ENCODE measurements at places on chromosomes 13 and 19.

DNA sequence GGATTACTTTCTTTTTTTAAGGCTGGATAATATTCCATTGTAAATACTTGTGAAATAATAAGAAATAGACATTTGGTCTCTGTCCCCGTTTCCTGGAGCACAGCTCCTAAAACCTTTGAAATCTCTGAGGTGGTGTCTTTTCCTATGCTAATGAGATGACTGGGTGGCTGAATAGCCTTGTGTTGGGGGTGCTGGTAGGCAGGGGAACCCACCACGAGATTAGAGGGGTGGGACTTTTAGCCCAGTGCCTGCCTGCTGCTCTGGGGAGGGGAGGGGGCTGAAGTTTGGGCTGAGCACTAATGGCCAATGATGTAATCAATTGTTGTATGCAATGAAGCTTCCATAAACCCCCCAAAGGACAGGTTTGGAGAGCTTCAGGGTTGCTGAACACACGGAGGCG, 175.7 kb downstream of the FGF9 start:
- DNase-seq: no peak

- no peak for DNase-seq
These were observed 10.9 kb downstream of the SLC46A3 start for GRCh38 chr13:28707629-28708427.

DNA sequence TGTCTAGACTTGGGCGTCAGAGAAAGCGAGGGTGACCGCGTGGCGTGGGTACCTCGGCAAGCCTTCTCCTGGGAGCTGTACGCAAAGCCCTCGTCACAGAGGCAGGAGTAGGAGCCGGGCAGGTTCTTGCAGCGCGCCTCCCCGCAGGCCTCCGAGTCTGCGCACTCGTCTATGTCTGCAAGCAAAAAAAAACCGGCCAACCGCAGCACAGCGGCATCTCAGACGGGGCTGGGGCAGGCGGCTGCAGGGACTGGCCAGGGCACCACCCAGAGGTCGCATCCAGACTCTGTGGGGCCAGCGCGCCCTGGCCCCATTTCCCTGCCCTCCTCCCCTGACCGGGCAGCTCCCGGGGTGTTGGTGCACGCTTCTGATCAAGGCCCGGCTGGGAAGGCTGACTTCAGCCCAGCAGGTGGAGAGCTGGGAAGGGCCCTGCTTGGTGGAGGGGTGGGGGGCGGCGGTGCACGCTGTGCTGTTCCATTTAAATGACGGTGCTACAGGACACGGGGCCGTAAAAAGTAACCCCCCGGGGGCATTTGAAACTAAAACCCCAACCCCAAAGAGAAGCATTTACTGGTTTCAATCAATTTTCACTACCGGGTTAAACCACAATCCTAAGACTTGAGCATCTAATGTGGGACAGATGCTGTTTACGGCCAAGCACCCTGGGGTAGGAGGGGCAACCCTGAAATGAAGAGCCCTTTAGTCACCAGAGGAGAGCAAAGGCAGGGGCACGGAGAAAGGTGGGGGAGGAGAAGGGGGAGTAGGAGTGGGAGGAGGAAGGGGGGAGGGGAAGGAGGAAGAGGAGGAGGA, 28.2 kb downstream of the GAS6 start:
- DNase-seq: no peak

DNA sequence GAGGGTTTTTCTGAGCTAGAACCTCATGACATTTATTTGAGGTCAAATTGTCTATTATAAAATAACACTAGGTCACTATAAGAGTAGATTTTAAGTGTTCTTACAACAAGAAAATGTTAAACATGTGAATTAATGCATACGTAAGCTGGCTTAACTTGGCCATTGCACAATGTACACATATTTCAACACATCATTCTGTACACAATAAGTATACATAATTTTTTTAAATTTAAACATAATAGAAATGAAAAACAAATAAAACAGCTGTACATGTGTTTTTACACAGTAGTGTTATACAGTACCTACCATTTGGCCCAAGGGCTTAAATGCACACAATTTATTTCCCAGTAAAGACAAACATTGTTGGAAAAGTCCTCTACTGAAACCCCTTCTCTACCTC, 269.9 kb downstream of the DACH1 start:
- no peak for DNase-seq

GRCh38 chr13:36082396-36082795, 48.8 kb downstream of the DCLK1 start:
- DNase-seq: no peak

DNA sequence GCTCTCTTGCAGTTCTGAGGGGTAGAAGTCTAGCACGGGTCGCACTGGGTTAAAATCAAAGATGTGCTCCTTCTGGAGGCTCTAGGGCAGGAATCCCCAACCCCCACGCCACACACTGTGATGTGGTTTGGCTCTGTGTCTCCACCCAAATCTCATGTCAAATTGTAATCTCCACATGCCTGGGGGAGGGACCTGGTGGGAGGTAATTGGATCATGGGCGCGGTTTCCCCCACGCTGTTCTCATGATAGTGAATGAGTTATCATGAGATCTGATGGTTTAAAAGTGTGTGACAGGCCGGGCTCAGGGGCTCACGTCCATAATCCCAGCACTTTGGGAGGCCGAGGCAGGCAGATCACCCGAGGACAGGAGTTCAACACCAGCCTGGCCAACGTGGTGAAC, 26.6 kb upstream of the CALM3 start:
- DNase-seq: no peak

DNA sequence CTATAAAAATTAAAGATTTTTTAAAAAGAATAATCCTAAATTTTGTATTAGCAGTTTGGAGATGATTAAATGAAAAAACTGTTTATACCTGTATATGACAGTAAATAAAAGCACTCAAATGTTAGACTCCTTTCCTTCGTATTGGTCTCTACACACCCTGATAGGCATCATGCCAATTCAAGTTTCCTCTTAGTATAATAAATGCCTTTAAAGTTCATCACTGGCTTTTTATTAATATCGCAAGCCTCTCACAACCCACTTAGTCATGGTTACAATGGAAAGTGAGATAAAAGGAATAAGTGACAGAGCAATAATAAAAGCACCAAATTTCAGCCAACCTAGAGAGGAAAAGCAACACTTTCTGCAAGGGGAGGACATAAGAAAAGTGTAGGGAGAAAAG, 102.2 kb downstream of the PIBF1 start:
- DNase-seq: no peak

GRCh38 chr19:33396701-33397535, 23.4 kb downstream of the CEBPG start:
- DNase-seq: no peak

DNA sequence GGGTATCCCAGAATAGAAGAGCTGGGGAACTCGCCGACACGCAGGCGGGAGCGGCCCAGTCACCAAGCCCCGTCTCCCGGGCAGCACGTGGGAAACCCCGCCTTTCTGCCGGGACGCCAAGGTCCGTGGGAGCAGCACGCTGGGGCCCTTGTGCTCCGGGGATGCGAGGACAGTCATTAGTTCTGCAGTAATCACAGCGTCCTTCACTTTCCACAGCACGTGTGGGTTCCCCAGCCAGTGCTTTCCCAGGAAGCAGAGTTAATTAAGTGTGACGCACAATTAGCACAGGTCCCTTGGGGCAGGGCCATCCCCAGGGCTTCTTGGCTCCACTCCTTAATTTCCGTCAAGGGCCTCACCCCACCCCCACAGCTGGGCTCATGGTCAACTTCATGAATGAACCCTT, 64.3 kb upstream of the C13orf46 start:
- DNase-seq: no peak

GRCh38 chr13:28355046-28355821, 139.7 kb downstream of the FLT1 start:
- DNase-seq: no peak

- no peak for DNase-seq
These were observed 380.8 kb upstream of the SPRY2 start for GRCh38 chr13:80721689-80722088.

DNA sequence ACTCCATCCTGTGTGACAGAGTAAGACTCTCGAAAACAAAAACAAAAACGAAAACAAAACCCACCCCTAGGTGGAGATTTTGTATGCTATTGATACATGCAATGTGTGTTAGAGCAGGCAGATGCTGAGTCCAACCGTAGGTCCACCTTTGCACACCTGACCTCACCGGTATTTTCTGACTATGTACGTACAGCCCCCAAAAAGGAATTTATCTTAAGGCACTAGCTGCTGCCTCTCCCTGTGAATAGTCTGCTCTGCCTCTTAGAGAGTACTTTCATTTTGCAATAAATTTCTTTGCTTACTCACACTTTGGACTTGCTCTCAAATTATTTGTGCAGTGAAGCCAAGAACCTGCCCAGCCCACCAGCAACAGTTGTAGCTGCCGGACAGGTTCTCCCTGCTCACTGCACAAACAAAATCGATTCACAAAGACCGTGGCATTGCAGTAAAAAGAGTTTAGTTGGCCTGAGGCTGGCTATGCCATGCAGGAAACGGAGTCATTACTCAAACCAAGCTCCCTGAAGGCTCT, 8.2 kb upstream of the ZNF77 start:
- no peak for DNase-seq

All from stimulated activated CD4-positive, alpha-beta T cell treated with anti-CD3 and anti-CD28 coated beads, TNF-alpha, amount 100 ng/mL, for 1 hour (primary cell).